Activated T-helper 1 cell treated with Interleukin-2 at 50 U/mL for 16 hours (primary cell): ENCODE measurements at places on chromosomes 1 and 21.

- no peak for DNase-seq
Measured at GRCh38 chr1:109482242-109482641, 1.5 kb upstream of the ATXN7L2 start.

- DNase-seq: no peak
Measured at GRCh38 chr1:167524651-167525050, 6.3 kb upstream of the CD247 start.

- no peak for DNase-seq
Measured at GRCh38 chr21:32114419-32115035, 164.3 kb downstream of the MIS18A start.

- DNase-seq: peak; percentile 34
Measured at GRCh38 chr1:221439008-221439746, 302.7 kb downstream of the DUSP10 start.

- DNase-seq: no peak
Measured at GRCh38 chr21:44593598-44594405, 1.5 kb upstream of the KRTAP10-6 start.

- DNase-seq: no peak
Measured at GRCh38 chr1:27966402-27967105, 6.8 kb downstream of the XKR8 start.

- DNase-seq: no peak
Measured at GRCh38 chr1:89904219-89904980, 83.6 kb downstream of the LRRC8D start.

DNA sequence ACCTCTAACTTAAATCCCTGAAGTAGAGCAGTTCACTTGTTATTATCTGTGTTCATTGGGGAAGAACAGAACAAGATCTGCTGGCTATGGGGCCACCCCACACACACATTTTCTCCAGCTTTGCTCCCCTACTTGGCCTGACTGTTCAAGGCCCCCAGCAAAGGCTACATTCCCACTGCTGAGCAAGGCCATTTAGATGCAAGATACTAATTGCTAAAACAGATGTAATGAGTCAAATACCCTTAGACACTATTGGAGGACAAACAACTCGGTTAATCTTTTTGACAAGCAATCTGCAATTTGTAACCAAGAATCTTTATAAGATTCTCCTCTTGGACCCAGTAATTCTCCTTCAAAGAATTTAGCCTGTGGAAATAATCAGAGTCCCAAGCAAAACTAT is 67.7 kb downstream of the NAV1 start:
- DNase-seq: no peak

- DNase-seq: no peak
Measured at GRCh38 chr1:164693564-164694359, 134.8 kb downstream of the PBX1 start.

GRCh38 chr1:211332830-211333229 is 6.2 kb downstream of the TRAF5 start:
- DNase-seq: no peak

- no peak for DNase-seq
Measured at GRCh38 chr1:205458777-205459566, 3.1 kb upstream of the BLACAT1 start.

- no peak for DNase-seq
Measured at GRCh38 chr1:41728403-41729202, 190.1 kb downstream of the HIVEP3 start.

DNA sequence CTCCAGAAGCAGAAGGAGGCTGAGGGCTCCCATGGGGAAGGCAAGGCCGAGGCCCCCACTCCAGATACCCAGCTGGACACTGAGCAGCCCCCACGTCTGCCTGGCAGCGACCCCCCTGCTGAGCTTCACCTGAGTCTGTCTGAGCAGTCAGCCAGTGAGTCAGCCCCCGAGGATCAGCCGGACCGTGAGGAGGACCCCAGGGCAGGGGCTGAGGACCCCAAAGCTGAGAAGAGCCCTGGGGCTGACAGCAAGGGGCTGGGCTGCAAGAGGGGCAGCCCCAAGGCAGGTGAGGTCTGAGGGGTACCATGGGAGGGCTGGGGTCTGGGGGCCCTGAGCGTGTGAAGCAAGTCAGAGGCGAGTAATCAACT is 21.3 kb downstream of the DMBX1 start:
- DNase-seq: no peak

GRCh38 chr1:63516629-63517028 is 6.4 kb downstream of the ITGB3BP start:
- no peak for DNase-seq

DNA sequence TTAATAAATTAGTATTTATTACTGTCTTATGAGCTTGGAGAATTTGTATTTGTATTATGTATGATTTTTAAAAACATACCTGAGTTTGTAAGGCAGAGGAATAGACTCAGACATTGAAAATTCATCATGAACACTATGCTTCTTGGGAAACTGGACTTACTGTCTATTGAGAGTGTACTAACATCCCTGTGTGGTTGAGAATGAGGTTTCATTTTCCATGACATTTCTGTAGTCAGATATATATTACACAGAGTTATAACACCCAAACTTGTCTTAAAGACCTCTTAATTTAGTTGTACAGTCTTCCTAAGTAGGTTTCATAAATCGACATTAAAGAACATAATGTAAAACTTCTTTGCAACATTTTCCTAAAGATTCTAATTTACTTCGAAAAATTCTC is 30.0 kb downstream of the PPP2R5A start:
- DNase-seq: no peak

- DNase-seq: no peak
Measured at GRCh38 chr1:114505148-114505561, 5.8 kb downstream of the TRIM33 start.

- DNase-seq: no peak
Measured at GRCh38 chr1:246420300-246420699, 86.8 kb downstream of the SMYD3 start.

DNA sequence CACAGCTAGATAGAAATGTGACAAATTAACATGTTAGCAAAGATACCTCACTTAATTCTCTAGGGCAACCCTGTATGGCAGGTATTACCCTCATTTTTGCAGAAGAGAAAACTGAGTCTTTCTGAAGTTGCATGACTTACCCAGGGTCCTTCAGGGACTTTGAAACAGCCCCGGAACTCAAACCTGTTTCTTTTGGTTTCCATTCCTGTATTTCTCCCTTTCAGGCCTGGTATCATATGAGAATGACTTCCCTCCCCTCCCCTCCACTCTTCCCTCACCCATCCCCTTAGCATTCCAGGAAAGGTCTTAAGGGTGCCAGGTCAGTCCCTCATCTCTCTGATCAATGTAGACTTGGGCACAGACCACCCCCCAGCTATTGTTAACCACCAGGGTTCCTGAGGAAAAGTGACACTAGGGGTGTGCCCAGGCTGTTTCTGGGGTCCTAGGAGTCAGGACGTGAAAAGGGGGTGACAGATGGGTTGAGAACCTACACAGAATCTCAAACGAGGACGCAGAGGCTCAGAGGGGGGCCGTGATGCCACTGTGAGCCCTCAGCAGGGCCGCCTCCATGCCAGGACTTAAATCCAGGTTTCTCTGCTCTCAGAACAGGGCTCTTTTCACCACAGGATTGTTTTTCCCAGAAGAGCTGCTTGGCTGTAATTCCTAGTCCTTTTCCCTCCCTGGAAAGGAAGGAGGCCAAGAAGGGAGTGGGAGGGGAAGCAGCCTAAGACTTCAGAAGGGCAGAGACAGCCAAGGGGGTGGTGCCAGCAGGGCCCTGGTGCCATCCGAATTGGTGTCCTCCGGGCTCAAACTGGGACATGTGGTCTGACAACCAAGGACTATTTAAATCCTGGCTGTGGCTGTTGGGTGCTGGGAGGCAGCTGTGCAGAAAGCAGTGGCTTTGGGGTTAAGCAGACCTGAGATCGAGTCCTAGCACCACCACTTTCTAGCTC is 2.1 kb upstream of the WASF2 start:
- DNase-seq: no peak

DNA sequence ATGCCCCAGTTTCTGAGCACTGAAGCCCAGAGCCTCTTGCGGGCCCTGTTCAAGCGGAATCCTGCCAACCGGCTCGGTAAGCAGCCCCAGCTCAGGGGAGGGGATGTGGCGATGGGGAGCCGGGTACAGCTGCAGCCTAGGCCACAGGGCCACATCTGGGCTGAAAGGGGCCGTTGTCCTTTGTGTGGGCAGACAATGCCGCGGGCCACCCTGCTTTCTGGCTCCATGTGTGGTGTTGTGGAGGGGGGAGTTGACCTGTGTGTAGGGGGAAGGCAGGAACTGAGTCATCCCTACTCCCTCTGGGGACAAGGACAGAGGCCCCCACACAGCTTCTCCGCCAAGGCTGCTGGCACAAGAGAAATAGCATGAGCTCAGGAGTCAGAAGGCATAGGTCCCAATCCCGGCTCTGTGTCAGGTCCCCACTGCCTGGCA is 26.0 kb downstream of the RPS6KA1 start:
- no peak for DNase-seq

DNA sequence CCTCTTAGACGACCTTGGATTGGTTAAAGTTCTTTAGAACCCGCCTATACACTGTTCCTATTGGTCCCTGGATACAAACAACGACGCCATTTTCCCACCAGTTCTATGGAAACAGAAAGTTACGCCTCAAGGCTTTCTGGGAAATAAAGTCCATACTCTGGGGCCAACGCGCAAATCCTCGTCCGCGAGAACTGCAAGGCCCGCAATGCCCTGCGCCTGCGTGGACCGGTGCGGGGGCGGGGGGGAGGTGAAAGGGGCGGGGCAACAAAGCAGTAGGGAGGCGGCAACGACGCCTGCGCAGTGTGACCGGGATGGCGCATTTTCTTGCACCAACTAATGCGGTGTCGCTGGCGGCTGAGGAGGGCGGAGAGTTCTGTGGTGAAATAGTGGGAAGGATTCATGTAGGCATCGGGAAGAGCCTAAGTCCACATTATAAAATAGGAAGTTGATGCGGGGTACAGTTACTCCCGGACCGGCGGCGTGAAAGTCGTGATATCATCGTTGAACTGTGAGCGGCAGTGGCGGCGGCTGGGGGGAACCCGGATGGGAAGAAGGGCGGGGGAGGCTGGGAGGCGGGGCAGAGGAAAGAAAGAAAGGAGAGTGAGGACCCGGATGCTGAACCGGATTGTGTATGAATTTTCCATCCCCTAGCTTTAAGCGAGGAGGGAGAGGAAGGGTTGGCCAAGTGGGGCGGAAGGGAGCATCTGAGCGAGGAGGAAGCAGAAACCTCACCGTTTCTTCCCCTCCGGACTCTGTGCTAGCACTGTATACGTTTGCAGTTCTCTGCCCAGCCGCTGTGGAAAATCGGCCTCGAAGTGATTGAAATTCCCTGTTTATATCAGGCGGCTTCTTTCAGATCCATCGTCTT is at the start of gene GGPS1:
TSS of gene GGPS1 (plus strand) at position 300 of the 868 bp plus-strand sequence. CDS start 6,695 bp downstream, outside the sequence.
- DNase-seq: peak; percentile 96

DNA sequence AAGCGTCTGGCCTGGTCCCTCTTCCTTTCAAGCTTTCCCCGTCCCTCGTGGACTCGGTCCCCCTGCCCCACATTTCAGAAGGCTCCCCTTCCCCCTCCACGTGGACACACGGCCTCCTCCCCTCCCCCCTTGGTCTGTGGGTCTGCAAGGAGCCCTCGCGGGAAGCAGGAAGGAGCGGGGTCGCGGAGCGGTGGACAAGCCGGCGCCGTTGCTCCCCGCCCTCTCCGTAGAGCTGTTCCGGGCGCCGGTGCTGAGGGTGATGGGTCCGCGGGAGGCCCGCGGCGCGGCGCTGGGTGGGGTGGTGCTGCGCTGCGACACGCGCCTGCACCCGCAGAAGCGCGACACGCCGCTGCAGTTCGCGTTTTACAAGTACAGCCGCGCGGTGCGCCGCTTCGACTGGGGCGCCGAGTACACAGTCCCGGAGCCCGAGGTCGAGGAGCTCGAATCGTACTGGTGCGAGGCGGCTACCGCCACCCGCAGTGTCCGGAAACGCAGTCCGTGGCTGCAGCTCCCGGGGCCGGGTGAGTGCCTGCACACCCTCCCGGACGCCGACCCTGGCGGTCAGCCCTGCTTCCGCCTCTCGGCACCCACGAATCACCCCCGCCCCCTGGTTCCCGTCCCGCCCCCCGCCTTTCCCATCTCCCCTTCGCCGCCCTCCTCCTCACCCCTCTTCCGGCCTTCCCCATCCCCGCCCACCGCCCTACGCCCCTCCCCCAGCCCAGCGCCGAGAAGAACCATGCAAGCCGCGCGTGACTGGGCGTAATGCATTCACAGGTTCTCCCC is 5.3 kb downstream of the FCRLB start:
- DNase-seq: peak; percentile 57

GRCh38 chr21:37547615-37548200 is 181.1 kb downstream of the DYRK1A start:
- DNase-seq: no peak

DNA sequence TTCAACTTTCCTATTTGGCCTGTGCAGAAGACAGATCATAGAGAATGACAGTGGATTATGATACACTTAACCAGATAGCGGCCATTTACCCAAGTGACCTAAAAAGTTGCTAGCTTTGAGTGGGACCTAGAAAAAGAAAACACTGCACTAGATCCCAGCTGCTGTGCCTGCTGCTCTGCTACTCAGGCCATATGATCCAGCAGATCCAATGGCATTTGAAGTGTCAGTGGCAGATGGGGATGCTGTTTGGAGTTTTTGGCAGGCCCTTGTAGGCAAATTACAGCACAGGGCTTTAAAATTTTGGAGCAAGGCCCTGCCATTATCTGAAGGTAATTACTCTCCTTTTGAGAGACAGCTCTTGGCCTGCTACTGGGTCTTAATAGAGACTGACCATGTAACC is 74.0 kb upstream of the KCNE2 start:
- no peak for DNase-seq

GRCh38 chr21:44594406-44594916 is 2.2 kb upstream of the KRTAP10-6 start:
- no peak for DNase-seq

DNA sequence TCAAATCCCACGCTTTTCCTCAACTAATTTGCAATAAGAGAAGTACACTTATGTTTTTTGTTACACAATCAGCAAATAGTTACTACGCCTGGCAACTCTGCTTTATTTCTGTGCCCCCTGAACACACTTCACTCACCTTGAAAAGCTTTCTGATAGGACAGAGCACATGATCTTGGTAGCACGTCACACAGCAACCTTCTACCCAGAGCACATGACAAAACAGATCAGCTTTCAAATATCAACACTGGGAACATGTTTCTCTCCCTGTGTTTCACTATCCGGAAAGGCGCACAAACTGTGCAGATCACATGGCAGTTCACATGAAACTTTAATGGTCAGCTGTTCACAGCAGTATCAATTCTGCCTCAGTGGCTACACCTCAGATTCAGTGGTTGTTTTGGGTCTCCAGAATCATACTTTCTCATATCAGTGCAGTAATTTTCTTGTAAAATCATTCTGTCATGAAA is 2.2 kb downstream of the SLC19A2 start:
- no peak for DNase-seq

DNA sequence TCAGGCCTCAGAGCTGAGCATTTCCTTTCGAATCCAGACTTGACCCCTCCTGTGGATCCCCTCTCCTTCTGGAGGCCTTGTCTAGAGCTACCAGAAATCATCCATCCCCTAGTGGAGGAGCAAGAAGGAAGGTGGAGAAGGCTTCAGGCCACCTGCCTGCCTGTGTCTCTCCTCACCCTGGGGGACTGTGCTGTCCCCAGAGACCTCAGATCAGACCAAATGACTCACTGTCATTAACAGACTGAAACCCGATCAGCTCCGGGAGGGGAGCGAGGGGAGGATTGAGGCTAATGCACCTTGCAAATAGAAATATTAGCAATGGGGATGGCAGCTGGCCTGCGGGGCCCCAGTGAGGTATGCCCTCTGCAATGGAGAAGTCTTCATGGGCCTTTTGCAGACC is 2.1 kb downstream of the MYBPH start:
- DNase-seq: no peak

- no peak for DNase-seq
Measured at GRCh38 chr1:30010506-30011106, 712.8 kb downstream of the MATN1 start.

GRCh38 chr1:82722608-82723007 is 921.9 kb downstream of the ADGRL2 start:
- DNase-seq: no peak
